NCI-H69 (cell line): ENCODE measurements at places on chromosomes 4 and X.

DNA sequence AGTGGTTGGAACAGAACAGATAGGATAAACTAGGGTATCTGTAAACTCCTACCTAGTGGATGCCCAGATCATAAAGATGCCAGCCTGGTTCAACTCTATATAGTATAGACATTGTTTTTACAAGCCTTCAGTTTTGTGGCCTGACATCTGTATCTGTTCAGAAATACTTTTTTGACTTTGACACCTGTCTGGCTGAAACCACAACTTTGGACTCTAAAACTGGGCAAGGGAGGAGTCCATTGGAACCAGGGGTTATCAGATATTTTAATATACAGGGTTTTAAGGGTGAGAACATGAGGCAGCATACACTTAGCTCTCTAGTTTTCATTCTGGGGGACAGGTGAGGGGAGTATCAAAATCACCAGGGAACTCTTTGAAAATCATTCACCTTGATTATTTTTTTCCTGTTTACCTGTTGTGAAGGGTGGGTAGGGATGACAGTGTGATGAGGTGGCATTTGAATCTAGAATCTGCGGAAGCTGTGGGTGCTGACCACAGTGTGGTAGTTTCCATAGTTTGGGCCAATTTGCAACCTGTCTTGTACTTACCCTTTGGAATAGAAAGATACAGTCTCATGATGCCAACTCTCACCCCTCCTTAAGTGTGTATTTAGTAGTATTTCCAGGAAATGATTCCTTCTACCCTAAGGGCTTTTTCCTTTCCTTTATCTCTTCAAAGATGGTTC lies 20.6 kb downstream of the GAB1 start:
- DNase-seq = no peak

GRCh38 chr4:110091434-110092140 lies 106.8 kb downstream of the ELOVL6 start:
- no peak for DNase-seq

DNA sequence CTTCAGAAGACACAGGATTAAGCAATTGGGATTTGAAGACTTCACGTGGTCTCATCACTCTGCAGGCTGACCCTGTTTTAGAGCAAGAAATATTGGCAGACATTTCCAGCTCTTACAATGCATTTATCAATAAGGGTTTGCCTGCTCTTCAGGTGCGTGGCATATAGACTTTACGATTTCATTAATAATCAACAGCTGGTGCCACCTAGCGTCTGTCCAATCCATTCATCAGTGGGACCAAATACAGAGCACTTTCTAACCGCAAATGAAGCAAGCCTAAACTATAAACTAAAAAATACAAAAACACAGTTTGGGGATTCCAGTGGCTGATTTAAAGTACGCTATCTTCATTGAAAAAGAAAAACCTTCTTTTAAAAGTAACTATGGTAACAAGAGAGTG lies 125.4 kb upstream of the DMD start:
- DNase-seq = peak; percentile 69

DNA sequence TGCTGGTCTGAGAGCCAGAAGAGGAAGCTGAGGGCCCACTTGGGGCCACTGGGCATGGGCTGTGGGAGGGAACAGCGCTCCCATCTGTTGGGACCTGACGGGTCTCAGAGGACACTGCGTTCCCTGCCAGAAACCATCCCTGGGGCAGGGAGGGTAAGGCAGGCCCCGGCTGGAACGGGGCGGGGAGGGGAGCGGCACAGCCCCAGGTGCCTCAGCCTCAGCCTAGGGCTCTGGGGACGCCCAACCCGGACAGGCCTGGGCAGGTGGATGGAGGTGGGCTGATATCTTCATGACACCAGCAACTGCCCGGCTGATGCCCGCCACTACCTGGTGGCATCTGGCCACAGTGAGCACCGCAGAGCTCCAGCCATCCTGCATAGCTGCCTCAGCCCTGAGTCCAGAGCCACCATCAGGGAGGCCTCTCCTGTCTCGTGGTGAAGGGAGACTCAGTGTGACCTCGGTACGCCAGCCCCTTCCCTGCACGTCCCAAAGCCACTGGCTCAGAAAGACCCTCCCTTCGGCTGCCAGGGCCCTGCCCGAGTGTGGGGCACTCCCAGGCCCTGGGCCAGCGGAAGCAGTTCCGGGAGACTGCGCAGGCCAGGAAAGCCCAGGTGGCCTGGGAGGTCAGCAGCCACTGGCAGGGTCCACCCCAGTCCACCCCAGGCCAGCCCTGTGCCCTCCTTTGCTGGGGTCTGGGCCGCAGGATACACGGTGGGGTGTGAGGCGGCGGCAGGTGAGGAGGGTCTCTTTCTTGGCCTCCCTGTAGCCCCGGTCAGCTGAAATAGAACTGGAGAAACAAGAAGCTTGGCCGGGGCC lies 34.6 kb upstream of the FGFR3 start:
- DNase-seq = no peak

DNA sequence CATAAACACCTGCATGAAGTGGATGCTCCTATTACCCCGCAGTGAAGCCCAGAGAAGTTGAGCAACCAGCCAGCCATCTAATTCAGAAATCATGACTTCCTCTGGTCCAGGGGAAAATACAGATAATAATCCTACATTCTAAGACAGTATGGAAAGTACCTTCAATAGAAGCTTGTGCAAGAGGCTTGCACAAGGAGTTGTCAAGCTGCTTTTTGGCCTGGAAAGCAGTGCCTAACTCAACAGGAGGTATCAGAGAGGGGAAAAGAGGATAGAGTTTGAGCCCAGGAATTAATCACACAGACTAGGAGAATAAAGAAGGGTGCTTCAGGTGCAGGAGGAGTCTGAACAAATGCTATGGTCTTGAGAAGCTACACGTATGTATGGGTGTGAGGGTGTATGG lies 26.7 kb downstream of the TMEM192 start:
- DNase-seq = no peak

GRCh38 chr4:118749347-118749988 lies 64.3 kb downstream of the METTL14 start:
- DNase-seq = peak; percentile 86

GRCh38 chr4:16992566-16993225 lies 94.3 kb upstream of the LDB2 start:
- DNase-seq = no peak

GRCh38 chr4:4227510-4228355 lies 1.0 kb upstream of the OTOP1 start:
- DNase-seq = no peak

DNA sequence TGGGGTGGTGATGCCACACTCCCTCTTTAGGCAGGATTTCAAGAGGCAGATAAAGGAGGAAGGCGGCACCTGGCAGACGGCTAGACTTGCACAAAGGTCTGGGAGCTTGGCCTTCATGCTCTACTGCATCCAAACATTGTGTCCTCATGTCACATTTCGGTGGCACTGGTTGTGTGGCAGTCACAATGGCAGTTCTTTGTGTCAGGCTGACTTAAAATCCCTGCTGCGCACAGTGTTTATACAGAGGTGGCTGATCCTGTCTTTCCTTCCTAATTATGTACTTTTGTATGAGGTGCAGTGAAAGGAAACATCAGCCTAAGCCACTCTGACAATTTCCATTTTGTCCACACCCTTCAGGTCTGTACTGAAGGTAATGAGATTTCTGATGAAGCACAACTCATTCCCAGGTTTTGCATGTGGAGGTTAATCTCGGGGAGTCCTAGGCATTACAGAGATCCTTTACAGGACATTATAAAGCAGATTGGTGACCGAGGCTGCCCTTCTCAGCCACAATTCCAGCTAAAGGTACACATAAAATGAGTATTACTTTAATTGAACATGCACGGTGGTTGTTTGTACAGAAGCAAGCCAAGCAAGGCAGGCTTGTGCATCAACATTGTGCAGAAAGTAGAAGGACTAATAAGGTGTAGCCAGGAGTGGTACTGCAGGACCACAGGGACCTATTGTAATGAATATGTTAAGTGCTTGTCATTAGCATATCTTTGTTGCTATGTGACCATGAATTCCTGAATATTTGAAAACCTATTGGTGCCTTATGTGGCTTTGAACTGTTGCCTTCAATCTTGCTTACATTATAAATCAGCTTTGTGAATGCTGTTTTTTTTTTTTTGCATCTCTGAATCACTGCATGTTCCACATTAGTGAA lies 147.6 kb downstream of the STK32B start:
- peak; percentile 84 for DNase-seq

- no peak for DNase-seq
Measured at GRCh38 chrX:8126648-8127047, 44.4 kb downstream of the VCX2 start.

DNA sequence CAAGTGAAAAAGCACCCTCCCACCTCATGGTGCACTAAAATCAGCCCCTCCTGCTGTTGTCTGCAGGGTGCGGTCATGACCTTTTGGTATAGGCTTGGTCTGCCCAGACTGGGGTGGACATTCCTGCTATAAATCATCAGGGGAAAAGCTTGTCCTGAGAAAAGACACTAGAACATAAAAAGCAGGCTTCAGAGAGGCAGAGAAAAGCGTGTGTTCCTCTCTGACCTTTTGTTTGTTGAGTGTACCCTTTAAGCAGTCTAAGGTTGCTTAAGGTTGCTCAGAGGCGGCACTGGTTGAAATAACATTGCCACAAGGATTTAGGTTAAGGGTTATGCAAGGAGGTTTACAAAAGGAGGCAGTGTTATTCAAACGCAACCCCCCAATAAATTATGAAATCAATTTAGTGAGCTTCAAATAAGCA lies 43.5 kb downstream of the CCDC158 start:
- peak; percentile 89 for DNase-seq

DNA sequence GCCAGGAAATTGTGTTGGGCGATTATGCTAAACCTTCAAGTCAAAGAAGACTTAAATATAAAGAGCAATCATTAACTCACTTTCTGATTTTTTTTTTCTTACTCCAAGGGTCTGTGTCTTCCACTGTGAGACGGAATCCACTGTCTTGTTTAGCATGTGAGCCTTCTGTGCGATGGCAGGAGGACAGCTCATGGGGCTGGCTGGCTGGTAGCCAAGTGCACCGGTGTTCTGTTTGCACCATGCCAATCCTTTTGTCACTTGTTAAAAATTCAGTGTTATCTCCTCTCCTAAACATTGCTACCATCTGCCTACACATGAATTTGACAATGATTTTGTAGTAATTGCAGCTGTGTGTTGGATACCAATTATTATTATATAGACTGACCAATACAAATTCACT lies 1056.3 kb upstream of the IGFBP7 start:
- DNase-seq = peak; percentile 50

- peak; percentile 84 for DNase-seq
Measured at GRCh38 chr4:10006231-10006600, 15.1 kb downstream of the SLC2A9 start.

DNA sequence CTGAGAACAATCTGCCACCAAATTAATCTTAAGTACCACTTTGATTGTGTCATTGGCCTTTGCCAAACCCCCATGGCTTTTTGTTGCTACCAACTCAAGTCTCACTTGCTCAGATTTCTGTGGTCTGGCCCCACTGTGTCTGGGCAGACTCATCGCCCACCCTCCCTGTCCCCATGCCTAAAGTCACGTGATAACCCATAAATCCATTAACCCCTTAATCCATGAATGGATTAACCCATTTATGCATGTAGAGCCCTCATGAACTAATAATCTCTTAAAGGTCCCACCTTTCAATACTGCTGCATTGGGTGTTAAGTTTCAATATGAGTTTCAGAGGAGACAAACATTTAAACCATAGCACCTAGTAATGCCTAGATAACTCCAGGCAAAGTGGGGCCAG lies 78.5 kb upstream of the BLTP1 start:
- peak; percentile 25 for DNase-seq

- peak; percentile 79 for DNase-seq
Measured at GRCh38 chr4:97396097-97396496, 747.2 kb downstream of the STPG2 start.

DNA sequence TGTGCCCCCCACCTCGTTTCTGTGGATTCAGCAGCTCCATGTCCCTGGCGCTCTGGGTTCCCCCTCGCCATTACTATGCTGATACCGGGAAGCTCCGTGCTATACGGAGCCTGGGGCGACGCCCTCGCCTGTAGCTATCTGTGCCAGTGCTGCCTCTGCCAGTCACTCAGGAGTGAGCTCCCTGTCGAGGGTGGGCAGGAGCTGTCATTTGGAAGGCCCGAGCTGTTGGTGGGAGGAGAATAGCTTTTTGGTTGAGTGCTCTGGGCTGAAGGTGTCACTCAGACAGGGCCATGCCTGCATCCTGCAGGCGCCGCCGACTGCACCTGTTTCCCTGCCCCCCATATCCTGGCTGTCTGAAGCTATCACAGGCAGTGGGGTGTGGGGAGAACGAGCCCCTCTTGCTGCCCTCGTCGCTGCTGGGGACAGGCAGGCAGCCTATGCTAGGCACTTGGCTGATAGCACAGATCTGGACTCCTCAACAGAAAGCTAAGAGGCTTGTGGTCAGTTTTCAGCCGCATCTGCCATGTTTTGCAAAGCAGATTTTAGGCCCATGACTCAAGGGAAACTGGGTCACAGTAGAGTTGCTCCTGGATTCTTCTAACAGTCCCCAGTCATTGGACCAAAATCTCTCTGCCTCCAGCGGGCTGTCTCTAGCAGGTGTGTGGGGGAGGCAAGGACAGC lies 31.8 kb downstream of the CPLX1 start:
- peak; percentile 79 for DNase-seq

- DNase-seq = no peak
Measured at GRCh38 chr4:185202984-185203485, 765 bp downstream of the CFAP97 start.

DNA sequence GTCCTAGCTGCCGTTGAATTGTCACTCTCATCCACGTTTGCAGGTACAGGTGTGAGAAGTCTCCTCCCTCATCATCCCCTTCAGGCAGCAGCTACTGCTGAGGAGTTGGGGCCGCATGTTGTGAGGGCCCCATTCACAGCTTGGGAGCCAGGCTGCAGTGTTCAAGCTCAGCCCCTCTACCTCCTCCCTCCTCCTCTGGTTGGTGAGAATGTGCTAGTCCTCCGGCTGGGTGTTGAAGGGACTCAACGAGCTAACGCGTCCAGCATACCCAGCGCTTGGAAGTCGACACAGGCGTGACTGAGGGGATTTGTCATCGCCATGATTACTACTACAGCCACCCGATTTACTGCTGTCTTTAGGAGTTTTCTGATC lies 82.0 kb upstream of the PSAPL1 start:
- no peak for DNase-seq

DNA sequence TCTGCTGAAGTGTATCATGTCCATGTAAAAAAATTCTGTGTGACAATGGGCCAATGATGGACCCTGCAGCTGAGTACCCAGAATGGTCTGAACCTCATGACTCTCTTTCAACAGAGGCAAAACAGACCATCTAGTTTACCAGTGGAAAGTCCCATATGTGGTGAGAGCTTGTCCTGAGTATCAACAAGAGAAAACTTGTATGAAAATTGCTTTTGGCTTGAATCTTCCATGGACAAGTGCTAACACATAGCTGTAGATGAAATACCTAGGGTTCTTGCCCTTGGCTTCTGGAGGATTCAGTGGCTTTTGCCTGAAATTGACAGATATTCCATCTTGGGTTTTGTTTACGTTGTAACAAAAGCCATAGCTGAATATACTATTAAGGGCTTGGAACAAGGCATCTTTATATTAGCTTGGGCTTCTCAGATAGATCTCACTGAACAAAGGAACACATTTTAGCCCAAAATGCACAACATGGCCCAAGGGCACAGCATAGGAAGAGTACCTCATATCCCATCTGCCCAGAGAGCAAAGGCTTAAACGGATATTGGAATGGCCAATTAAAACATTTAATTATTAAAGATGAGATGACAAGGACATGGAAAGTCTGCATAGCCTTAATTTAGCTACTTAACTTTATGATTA lies 128.5 kb upstream of the HPGD start:
- DNase-seq = peak; percentile 3

- no peak for DNase-seq
Measured at GRCh38 chr4:98248934-98249333, 12.2 kb upstream of the RAP1GDS1 start.

GRCh38 chr4:6732441-6733357 lies 16.7 kb downstream of the BLOC1S4 start:
- no peak for DNase-seq
